ENCODE measurements at places on chromosomes 3 and 15.

- DNase-seq: no peak
Observed at GRCh38 chr15:81851757-81852156, 194.1 kb downstream of the MEX3B start.

- no peak for DNase-seq
Observed at GRCh38 chr15:39596358-39597051, 15.6 kb downstream of the THBS1 start.

- no peak for DNase-seq
Observed at GRCh38 chr15:78016860-78017259, 60.7 kb downstream of the TBC1D2B start.

GRCh38 chr15:28915041-28915810 is 29.5 kb downstream of the APBA2 start:
- no peak for DNase-seq

DNA sequence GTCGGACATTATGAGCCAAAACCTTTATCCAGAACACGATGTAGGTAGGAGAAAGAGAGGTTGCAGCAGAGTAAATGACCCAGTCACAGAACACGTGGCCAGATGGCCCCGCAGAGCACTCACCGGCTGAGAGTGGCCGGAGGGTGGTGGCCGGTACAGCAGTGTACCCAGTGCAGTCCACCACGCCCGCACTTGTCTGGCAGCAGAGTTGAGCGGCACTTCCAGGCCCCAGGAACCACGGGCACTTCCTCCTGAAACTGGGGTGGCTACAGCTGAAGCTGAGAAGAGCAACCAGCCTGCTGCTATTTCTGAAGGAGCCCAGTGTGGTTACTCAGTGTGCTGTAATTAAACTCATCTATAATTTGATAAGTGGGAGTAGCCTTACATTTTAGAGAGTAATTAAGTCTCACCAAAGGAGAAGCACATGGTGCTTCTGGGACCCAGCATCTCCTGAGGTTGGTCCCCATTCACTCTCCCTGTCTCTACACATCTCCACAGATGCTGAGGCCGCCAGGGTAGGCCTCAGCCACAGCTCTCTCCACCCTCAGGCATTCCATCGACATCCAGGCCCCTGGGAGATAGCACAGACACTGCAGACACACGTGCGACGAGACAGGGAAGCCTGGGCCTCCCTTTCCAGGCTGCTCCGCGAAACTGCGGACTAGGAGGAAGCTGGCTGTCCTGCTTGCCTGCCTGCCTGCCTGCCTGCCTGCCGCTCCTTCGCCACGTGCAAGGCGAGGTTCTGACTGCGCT is 49.8 kb downstream of the BDH1 start:
- DNase-seq: no peak

DNA sequence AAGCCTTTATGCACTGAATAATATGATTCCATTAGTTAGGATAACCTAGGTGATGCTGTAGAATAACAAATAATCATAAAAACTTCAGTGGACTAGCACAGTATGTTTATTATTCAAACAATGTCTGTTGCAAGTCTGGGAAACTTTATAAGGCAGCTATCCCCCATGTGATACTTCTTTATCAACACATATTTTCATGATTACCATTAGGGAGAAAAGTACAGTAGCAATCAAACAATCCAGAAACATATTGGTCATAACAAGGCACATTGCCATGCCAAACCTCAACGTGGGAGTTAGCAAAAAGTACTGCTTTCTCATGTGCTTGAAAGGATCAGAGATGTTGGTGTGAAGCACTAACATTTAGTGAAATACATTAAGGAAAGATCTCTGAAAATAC is 35.5 kb downstream of the EOMES start:
- DNase-seq: no peak

DNA sequence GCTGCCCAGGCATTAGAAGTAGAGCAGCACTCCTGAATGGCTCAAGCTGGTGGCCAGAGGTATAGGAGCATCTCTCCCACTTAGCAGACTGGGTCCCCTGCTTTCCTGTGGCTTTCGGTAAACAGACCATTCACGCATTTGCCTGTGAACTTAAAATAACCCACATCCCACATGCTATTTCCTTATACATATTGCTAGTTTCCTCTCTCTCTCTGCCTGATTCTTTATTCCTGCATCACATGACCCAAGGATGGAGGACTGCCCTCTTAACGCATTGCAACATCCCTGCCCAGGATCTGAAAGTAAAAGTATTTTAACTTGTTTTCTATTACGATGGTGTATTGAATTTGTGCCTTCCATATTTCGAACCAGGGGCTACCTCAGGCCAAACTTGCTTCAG is 43.4 kb upstream of the NLGN1 start:
- DNase-seq: no peak

GRCh38 chr3:116473602-116474001 is 28.3 kb upstream of the LSAMP start:
- no peak for DNase-seq

GRCh38 chr3:177758126-177758525 is 560.8 kb upstream of the TBL1XR1 start:
- no peak for DNase-seq

DNA sequence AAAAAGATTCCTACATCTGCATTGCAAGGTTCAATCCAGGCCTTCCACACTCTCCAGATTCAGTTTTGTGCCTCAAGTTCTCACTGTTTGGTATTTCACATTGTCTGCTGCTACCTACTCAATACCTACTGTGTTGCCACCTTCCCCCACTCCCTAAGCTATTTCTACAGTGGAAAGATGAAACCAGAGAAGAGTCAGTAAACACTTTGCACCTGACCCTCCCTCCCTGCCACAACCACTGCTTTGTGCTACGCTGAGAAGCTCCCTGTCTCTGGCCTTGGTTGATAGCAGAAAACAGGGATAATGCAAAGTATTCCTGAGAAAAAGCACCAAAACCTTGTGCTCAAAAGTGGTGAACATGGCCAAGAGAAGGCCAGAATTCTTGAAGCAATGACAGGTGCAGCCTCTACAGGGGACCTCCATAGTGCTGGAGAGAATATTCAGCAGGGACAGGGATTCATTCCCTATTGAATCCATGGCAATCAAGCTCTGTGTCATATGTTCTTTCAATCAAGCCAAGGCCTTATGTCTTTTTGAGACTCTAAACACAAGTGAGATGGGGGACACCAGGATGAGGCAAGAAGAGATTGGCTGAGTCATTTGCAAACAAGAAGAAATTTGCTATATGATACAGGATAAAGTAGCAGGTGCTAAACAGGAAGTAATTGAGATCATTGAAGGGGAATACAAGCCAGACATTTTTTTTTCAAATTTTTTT is 83.5 kb upstream of the LIPC start:
- DNase-seq: no peak

DNA sequence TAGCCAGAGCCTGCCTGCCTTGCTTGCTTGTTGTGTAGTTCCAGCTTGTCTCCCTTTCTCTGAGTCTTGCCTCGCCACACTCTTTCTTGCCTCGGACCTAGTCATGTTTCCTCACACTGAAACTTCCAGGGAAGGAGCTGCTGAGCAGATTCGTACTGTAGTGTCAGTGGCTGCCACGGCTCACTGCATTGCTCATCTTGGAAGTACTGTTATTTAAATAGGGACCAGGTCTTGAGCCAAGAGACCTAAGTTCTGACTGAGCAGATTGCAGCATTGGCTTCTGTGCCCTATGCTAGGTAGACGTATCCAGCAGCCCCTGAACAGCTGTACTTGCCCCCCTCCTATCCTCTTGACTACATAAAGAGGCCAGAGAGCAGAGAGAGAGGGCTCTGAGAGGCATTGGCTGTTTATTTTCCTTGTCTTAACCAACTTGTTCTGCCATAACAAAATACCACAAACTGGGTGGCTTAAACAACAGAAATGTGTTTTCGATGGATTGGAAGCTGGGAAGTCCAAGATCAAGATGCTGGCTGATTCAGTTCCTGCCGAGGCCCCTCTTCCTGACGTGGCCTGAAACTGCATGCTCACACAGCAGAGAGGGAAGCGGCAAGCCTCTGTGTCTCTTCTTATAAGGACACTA is 5.8 kb upstream of the RARRES1 start:
- DNase-seq: no peak
